ENCODE measurements at places on chromosomes 2 and 18.

- DNase-seq: no peak
These were observed 26.4 kb downstream of the HDLBP start for GRCh38 chr2:241289053-241289452.

- DNase-seq: no peak
These were observed 570.4 kb downstream of the CCDC85A start for GRCh38 chr2:56754066-56754615.

DNA sequence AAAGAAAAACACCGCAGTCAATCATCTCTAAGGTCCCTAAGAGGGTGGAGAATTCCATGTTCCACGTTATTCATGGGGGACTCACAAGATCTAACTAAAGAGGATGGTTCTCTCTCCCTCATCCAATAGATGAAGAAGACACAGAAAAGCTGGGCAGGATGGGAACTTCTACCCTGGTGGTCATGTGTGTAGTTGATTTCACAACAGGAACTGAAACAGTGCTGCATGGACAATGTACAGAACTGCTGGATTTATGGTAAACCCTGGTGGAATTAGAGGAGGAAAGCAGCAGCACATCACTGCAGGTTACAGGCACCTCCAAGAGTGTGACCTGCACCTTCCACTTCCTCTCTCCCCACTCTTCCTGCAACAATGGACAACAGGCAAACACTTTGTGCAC lies 31.4 kb downstream of the FECH start:
- no peak for DNase-seq

DNA sequence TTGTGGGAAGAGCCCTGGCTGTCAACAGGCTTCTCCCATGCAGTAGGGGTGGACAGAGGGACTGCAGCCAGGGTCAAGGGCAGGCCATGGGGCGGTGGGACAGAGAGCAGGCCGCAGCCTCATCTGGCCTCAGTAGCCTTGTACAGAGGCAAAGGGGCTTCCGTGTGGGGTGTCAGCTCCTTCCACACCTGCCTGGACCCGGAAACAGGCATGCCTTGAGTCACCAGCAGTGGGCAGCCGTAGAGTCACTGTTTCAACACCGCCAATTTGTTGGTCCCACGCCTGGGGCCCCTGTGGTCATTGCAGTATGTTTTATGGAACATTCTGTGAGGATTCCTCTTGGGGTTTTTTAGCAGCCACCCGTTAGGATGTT lies 173.0 kb downstream of the SMAD7 start:
- DNase-seq: no peak

DNA sequence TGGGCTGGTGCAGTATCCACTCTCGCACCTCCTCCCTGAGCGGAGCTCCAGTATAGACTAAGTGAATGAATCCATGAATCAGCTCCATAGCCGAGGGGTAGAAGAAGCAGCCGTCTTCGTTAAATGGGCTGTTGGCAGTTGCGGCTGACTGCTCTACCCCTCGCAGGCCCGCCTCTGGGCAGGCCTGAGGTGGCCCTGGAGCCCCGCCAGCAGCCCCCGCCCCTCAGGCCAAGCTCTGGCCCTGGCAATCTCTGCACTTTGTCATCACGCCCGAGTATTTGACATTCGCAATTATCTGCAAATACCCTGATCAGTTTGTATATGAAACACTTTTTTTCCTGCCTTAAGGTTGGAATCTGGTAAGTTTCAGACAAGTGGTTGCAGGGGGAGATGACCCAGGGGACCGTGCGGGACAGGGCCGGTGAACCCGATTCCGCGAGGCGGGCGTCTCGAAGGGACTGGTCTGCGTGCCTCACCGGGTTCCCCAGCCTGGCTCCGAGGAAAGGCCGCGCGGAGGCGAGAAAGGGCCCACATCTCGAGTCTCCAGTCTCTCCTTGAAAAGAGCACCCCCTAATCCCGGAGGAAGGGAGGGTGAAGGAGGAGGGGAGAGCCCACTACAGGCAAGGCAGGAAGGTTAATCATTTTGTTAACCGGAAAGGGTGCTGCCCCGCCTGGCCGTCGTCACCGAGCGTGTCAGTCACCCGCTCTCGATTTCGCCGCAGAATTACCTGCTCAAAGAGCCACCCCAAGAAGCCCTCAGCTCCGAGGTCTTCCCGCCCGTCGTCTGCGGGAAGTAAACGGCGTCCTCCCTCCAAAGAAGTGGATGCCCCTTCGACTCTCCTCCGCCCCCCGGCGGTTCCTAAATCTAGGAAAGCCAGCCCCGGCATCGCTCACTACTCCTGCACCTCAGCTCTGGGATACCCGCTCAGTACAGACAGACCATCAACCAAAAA lies 11.1 kb upstream of the SATB2 start:
- DNase-seq: no peak

Data from suprapubic skin (tissue), 4 donors.